ENCODE measurements at places on chromosomes 5 and 9.

GRCh38 chr9:124014211-124014955 lies 2.8 kb downstream of the LHX2 start:
- no peak for DNase-seq

GRCh38 chr5:179870403-179870903 lies 11.8 kb upstream of the MRNIP start:
- peak; percentile 31 for DNase-seq

- no peak for DNase-seq
Observed at GRCh38 chr9:130756455-130757152, 63.0 kb downstream of the EXOSC2 start.

GRCh38 chr5:59542851-59543820 lies 350.4 kb downstream of the PDE4D start:
- DNase-seq = no peak

GRCh38 chr5:86709157-86709881 lies 91.6 kb downstream of the COX7C start:
- no peak for DNase-seq

Measured in GM12865 (cell line).